NCI-H146 (cell line): ENCODE measurements at places on chromosomes 12 and 14.

GRCh38 chr14:101733211-101733610, 28.3 kb upstream of the PPP2R5C start:
- no peak for DNase-seq

DNA sequence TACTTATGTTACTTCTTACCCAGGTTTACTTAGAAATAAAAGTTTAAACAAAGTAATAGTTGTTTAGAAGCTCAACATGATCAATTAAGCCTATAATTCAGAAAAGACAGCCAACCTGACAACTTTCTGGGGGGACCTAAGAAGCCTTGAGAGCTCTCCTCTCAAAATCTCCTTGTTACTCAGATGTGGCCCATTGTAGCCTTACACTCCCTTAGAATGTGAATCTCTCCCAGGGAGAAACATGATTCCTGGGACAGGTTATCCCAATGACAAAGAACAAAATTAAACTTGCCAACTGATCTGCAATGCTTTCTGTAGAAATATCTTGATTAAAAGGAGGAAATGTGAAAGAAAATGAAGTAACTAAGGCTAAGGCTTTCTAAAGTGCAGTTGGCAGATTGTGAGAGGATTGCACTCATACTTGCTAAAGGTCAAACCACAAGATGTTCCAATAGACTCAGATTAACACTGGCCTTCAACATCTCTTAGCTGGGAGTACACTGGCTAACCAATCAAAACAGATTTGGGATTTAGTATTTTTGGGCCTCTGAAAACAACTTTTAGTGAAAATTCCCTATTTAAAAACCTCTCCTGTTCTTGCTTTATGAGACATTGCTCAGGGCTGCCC, 72.3 kb upstream of the TMX1 start:
- DNase-seq: no peak

GRCh38 chr12:94997061-94997460, 6.4 kb downstream of the NDUFA12 start:
- DNase-seq: no peak

DNA sequence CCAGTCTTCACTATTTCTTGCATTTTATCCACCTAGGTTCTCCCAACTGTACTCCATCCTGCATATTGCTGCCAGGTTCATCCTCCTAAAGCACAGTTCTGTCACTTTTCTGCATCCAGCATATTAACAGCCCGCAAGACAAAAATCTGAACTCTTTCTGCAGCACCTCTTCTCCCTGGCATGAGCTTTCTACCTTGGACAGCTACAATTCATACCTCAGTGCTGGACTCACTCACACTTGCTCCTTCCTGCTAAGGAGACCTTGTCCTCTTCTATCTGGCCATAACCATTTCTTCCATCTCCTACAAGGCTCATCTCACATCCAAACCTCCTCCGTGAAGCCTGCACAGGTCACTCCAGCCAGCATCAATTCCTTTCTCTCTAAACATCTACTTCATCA, 170.1 kb upstream of the GRIP1 start:
- no peak for DNase-seq

DNA sequence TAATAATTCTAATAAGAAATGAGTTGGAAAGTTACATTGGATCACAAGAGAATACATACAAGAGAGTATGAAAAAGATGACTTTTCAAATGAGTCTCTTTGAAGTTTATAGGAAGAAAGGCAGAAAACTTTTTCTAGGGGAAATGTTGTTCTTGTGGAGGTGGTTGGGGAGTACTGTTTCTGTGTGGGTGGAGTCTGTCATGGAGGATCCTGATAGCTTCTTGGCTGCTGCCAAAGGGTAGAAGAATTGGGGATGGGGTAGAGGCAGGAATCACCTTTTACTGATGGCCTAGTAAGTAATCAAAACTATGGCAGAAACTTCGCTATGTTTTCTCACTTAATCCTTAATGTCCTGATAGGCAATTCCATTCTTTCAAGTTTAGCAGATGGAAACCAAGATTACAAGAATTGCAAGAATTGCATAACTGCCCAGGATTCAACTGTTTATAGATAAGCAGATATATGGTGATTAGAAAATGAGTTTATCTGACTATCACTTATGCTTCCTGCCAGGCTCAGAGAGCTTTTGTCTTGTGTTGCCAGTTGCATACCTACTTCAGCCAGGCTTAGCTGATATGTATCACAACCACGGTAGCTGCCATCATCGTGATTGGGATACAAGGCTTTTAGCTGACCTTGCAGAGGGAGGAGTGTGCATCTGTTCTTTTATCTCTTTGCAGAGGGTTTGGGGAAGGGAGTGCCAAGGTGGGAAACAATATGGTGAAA, 463.9 kb downstream of the TMTC2 start:
- no peak for DNase-seq

DNA sequence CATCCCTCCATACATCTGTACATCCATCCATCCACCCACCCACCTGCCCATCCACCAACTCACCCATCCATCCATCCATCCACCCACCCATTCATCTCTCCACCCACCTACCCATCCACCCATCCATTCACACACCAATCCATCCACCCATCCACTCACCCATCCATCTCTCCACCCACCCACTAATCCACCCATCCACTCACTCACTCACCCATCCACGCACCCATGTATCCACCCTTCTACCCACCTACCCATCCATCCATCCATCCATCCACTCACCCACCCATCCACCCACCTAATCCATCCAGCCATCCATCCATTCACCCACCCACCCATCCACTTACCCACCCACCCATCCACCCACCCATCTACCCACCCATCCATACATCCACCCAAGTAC, 16.2 kb downstream of the GALNT9 start:
- DNase-seq: no peak

DNA sequence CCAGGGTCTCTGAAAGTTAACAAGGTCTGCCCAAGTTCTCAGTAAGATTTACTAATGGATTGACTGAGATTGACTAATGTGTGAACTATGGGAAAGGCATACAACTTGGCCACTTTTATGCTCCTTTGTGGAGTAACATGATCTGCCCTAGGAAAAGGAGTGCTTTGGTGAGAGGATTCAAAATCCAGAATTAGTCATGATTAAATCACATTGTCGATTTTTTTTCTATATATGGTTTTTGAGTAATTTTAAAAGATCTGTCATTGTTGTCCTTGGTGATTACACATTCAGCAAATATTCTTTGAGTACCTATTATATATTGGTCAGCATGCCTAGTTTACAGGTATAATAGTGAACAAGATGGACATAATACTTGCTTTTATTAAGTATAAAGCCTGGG, 147.7 kb upstream of the SYT10 start:
- no peak for DNase-seq

GRCh38 chr12:4056910-4057845, 184.0 kb upstream of the PARP11 start:
- DNase-seq: no peak

DNA sequence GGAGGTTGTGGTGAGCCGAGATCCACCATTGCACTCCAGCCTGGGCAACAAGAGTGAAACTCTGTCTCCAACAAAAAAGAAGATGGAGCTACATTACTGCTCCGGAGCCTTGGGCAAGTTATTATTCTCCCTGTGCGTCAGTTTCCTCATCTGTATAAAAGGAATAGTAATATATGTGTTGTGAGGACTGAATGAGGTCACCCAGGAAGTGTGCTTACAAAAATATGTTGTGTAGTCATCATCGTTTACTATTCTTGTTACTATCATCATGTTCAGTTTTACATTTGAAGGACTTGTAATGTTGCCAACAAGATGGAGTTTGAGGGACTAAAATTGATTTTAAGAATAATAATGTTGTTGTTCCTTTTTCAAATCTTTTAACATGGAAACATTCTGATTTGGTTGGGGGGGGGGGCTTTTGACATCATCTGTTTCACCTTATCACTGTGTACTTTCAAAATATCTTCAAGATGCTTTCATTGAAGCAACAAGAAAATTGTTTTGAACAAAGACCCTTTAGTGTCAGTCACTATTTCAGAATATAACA, 156.8 kb downstream of the PDE3A start:
- DNase-seq: no peak

- DNase-seq: no peak
These were observed 81.0 kb upstream of the PLEKHG7 start for GRCh38 chr12:92621833-92622232.

- peak; percentile 12 for DNase-seq
These were observed 85.7 kb downstream of the MYRFL start for GRCh38 chr12:69910694-69911093.

DNA sequence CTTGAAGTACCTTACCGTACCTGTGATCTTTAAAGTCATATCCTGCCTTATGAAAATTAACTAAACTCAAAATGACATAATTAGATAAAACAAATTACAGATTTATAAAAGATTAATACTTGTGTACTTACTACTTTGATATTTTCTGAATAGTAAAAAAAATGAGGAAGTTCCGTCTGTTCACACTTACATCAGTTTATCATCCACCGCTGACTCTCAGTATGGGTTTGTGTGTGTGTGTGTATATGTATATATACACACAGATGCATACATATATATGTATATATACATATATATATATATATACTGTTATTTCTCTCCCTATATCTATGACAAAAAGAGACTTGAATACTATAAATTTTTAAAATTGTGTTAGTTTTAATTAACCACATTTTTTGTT, 65.0 kb upstream of the MON2 start:
- DNase-seq: no peak
